Left ventricle myocardium inferior (tissue), 1 donor: ENCODE measurements at places on chromosomes 3 and 15.

GRCh38 chr3:50339485-50340146 is 1.0 kb downstream of the RASSF1 start:
- no peak for DNase-seq

DNA sequence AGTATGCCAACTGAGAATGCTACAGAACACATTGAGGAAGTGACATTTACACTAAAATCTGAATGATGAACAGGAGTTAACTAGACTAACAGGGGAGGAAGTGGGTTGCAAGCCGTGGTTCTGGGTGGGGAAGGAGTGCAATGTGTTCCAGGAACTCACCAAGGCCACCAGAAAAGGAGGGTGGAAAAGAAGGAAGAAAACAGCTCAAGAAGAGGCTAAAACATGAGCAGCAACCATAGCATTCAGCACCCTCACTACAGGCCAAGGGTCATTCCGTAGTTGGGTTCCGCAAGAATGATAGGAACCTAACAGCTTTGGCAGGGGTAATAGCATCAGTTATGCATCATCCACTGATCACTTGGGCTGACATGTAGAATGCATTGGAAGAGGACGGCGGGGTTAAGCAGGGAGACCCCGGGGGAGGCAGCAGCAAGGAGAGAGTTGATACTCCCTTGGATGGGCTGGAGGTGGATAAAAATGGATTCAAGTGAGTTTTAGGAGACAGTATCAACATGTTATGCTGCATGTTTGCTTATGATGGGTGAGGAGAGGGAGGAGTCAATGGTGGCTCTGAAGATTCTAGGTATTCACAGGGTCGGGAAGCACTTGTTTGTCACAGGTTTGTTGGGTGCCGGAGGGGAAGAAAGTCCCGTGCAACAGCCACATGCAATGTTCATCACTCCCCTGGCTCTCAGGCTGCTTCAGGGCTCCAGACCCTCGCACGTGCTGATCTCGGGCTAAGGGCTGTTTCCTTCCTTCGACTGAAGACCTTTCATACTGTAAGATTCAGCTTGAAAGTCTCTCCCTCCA is 53.2 kb downstream of the LIPC start:
- DNase-seq = no peak

- DNase-seq = peak; percentile 91
Observed at GRCh38 chr3:4977001-4977852, 2.0 kb upstream of the BHLHE40 start.

DNA sequence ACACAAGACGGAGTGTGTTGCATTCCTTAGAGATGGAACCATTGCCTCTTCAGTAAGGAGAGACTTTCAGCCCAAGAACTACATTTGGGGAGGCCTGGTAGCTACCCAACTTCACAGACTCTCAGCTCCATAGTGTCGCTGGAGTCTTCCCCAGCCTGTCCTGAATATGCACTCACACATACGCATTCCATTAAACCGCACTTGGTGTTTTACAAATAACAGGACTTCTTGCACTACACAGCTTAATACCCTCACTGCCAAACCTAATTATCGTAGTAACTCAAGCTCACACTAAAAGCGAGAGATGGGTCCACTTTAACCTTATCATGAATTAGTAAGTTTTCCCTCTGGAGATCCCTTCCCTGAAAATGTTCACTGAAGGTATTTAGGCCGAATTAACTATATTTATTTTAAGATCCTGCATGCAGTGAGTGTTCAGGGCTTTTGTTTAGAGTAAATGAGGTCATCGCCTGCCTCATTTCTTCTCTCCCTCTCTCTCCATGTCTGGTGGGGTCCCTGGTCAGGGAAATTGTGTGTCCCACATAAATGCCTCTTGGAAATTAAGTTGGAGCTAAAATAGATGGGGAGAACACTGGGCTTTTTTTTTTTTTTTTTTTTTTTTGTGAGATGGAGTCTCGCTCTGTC is 171.9 kb downstream of the FAM43A start:
- no peak for DNase-seq

GRCh38 chr3:71702131-71703024 is 22.8 kb downstream of the EIF4E3 start:
- DNase-seq = no peak

GRCh38 chr3:99761415-99762165 is 56.1 kb upstream of the CMSS1 start:
- DNase-seq = no peak

- no peak for DNase-seq
Observed at GRCh38 chr3:12590096-12590495, 33.2 kb downstream of the MKRN2 start.

DNA sequence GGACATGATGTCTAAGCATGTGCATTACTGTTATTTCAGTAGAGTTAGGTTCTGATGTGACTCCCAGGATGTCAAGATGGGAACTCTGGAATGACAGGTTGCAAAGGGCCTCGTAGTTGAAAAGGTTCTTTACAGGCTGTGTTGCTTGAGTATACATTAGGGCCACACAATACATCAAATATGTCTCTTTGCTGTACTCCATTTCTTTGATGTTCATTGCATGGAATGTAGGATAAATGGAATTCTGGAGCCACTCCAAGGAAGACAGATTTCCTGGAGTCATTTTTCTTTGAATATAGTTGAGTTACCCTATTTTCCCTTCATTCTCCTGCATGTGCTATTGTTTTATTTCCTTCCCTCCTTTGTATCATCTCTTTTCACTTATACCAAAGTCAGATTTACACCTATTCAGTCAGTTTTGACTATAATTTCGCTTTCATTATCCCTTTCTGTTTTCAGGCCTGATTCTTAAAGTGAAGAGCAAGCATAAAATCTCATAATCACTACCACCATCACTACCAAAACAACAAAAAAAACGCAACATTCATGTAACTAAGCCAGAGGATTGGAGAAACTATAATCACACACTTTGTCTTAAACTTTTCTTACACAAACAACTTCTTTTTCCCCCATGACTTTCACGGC is 61.2 kb upstream of the PTX3 start:
- no peak for DNase-seq
